ENCODE measurements at places on chromosomes 2 and 18. TPM values are rescaled to one million over a fixed set of nuclear protein-coding genes. Genes with fewer than 3 reads are reported as not detected.

The LRRTM4 gene
- total RNA-seq = not detected

The VWA3B gene
- total RNA-seq = not detected

The CLEC4F gene
- total RNA-seq = not detected

The LHCGR gene
- total RNA-seq = not detected

The PSMA8 gene
- 1.4 TPM for total RNA-seq

The CAPN14 gene
- total RNA-seq = 0.65 TPM

The ALPG gene
- total RNA-seq = not detected

The RND3 gene
- total RNA-seq = not detected

The VAMP8 gene
- total RNA-seq = 71.4 TPM

The COL5A2 gene
- total RNA-seq = 1.6 TPM

The TRIM54 gene
- 0.19 TPM for total RNA-seq

The LCT gene
- total RNA-seq = 0.36 TPM

The DYNAP gene
- not detected for total RNA-seq

The MYO5B gene
- total RNA-seq = not detected

The CRYGD gene
- total RNA-seq = not detected
